ENCODE measurements at places on chromosomes 3 and 15. TPM values are rescaled to one million over a fixed set of nuclear protein-coding genes. Genes with fewer than 3 reads are reported as not detected.

The CHST13 gene
- total RNA-seq = 0.64 TPM

The RNU5B-1 gene
- total RNA-seq = 21.6 TPM

The CCR9 gene
- not detected for total RNA-seq

The THBS1 gene
- 377 TPM for total RNA-seq

The HCN4 gene
- total RNA-seq = 0.06 TPM

The CD200R1 gene
- total RNA-seq = 1.9 TPM

The DUOXA2 gene
- total RNA-seq = not detected

GRCh38 chr15:41337631-41338522 is 5.2 kb downstream of the NUSAP1 start:
- no peaks in the 10 kb centered on the region for H3K27me3 ChIP-seq
- no peaks in the 10 kb centered on the region for H3K36me3 ChIP-seq
- no peak for DNase-seq
- H3K4me1 ChIP-seq = peaks cover 10% of the 10 kb centered on the region
- H3K27ac ChIP-seq = no peak overlapping the region

GRCh38 chr3:10421996-10422395 is 83.4 kb downstream of the ATP2B2 start:
- H3K4me1 ChIP-seq = no peaks in the 10 kb centered on the region
- H3K4me3 ChIP-seq = no peak overlapping the region
- H3K36me3 ChIP-seq = no peaks in the 10 kb centered on the region
- no peak overlapping the region for H3K27ac ChIP-seq

DNA sequence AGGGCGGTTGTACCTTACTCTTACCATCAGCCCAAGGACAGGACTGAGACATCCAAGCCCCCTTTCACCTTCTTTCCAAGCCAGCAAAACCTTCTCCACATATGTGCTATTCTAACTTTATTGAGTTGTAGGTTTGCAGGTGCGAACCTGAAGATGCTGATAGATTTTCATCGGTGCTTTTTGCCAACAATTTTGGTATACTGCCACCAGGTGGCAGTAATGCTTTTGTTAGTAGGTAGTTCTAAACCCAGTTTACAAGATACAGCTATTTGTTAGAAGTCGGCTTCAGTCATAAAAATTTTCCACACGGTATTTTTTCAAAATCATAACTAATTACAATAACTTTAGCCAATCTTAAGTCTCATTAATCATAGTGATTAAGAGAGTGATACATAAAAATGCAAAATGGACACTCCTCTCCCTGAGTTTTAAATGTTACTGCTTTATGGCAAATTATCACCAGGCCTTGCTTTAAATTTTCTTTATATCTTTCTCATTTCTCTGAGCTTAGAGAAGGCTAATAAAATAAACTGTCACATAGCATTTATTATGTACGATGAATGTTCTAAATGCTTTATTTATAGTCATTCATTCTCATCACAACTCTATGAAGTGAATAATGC is 636 bp downstream of the TBC1D21 start:
- H3K4me1 ChIP-seq = no peaks in the 10 kb centered on the region
- DNase-seq = no peak
- H3K4me3 ChIP-seq = no peak overlapping the region

DNA sequence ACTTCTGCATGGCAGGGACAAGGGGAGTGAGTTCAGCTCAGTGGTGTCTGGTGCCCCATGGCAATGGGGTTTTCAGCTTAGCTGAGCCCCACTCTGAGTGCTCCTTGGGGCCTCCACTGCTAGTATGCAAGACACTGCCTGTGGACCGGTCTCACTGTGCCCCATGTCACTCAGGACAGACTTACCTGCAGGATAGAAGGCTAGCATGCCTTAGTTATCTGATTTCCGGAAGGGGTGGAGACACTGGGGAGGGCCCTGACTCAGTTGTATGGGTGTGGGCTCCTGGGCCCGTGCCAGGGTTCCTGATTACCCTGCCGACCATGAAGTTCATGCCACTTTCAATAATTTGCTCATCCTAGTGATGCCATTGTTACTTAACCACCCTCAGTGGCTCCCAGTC is 4.3 kb upstream of the SLC6A20 start:
- no peak for DNase-seq
- peaks cover 44% of the 10 kb centered on the region for H3K27me3 ChIP-seq
- H3K27ac ChIP-seq = no peak overlapping the region
- no peak overlapping the region for H3K4me3 ChIP-seq
- H3K4me1 ChIP-seq = peaks cover 6% of the 10 kb centered on the region

DNA sequence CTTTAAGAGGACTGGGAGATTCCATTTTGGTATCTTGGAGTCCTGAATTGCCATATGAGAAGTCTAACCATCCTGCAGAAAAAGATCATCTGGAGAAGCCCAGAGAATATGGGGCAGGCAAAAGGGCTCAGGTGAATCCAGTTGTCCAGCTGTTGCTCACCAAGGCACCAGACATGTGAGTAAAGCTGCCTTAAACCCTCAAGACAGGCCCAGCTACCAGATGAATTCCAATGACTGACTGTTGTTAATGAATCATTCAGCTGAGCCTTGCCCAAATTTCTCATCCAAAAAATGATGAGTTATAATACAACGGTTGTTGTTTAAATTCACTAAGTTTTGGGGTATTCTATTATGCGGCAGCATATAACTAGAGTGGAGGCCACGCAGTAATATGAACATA is 22.0 kb upstream of the NANOGP8 start:
- DNase-seq = no peak
- no peak overlapping the region for H3K27ac ChIP-seq
- no peaks in the 10 kb centered on the region for H3K36me3 ChIP-seq
- no peaks in the 10 kb centered on the region for H3K27me3 ChIP-seq

DNA sequence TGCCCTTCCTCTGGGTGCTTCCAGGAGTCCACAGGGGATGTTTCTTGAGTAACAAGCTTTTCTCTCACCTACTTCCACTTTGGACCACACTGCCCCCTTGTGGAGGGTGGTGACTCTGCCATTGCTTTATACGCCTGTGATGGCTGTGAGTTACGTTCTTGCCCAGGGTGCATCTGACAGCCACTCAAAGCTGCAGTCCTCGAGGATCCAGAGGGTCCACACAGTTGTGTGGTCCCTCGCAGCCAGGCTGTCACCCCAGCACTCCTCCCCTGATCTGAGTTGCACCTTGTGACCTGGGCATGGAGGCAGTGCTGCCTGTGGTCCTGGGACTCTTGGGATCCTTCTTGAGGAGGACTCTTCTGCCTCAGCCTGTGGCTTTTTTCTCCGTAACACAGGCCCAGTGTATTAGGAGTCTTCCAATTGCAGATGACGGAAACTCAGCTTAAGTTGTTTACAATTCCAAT is 23.4 kb downstream of the FOXL2 start:
- H3K4me3 ChIP-seq = no peak overlapping the region
- H3K27ac ChIP-seq = no peak overlapping the region
- no peaks in the 10 kb centered on the region for H3K4me1 ChIP-seq
- peak; percentile 84 for DNase-seq
- no peaks in the 10 kb centered on the region for H3K36me3 ChIP-seq
- peaks cover 13% of the 10 kb centered on the region for H3K27me3 ChIP-seq

DNA sequence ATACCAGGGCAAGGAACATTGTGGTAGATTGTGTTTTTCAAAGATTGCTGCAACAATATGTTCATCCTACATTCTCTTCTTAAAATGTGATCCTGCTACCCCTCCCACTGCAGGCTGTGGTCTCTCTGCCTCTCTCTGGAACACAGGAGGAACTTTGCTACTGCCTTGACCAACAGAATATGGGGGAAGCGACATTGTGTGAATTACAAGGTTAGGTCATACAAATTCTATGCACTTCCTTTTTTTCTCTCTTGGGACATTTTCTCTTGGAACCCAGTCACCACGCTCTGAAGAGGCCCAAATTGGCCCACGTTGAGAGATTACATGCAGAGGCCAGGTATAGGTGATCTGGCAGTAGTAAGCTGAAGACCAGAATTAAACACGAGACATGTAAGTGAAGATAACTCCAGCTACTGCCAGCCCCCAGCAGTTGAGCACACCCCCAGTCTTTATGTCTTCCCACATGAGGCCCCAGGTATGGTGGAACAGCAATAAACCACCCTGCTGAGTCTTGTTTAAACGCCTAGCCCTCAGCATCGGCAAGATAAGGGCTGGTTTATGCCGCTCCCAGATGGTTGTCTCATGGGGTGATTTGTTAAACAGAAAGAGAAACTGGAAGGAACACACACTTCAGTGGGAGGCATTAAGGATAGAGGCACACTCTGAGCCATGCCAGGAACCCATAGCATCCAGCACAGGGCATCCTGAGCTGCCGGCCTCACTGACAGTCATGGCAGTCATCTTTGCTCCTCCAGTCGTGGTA is 59.9 kb downstream of the FAM43A start:
- DNase-seq = no peak
- no peaks in the 10 kb centered on the region for H3K27me3 ChIP-seq
- H3K4me3 ChIP-seq = no peak overlapping the region
- no peaks in the 10 kb centered on the region for H3K4me1 ChIP-seq
- H3K27ac ChIP-seq = no peak overlapping the region

GRCh38 chr3:43503067-43503728 is 118.6 kb downstream of the ANO10 start:
- H3K4me3 ChIP-seq = no peak overlapping the region
- peaks cover 22% of the 10 kb centered on the region for H3K4me1 ChIP-seq
- no peaks in the 10 kb centered on the region for H3K27me3 ChIP-seq
- no peak overlapping the region for H3K27ac ChIP-seq

GRCh38 chr3:30670292-30670691 is 63.9 kb downstream of the TGFBR2 start:
- H3K27ac ChIP-seq = no peak overlapping the region
- no peaks in the 10 kb centered on the region for H3K27me3 ChIP-seq
- H3K4me1 ChIP-seq = peaks cover 55% of the 10 kb centered on the region
- H3K36me3 ChIP-seq = peaks cover 68% of the 10 kb centered on the region

DNA sequence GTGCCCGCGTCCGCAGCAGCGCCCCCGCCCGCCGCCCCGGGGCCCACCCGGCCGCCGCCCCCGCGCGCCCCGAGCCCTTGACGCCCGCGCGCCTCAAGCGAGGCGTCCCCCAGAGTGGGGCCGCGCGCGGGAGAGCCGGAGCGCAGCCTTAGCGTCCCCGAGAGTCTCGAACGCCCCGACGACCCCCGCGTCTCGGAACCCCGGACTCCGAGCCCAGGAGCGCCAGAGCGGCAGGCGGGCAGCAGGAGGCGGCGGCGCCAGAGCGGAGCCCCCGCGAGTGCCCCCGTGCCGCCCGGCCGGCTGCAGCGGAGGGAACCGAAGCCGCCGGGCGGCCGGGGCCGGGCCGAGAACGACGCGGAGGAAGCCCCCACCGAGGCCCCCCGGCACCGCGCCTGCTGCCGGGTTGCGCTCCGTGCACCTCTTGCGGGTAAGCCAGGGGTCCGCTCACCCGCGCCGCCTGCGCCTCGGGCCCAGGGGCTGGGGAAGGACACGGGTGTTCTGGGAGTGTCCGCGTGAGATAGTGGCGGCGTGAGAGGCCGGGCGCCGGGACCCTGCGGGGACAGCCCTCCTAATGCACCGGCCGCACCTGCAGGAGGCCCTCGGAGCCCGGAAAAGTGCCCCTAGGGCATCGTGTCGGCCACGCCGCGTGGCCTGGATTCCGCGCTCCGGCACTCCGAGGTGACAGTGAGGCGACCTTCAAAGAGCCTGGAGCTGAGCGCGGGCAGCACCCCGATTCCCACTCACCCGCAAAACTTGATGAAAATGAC is 52.0 kb upstream of the ULK4 start:
- no peaks in the 10 kb centered on the region for H3K36me3 ChIP-seq
- DNase-seq = peak; percentile 80
- peak overlapping the region; percentile 86 for H3K27ac ChIP-seq
- H3K27me3 ChIP-seq = no peaks in the 10 kb centered on the region
- peaks cover 31% of the 10 kb centered on the region for H3K4me1 ChIP-seq

GRCh38 chr3:9690451-9691450 is 12.9 kb upstream of the CPNE9 start:
- DNase-seq = no peak
- H3K4me1 ChIP-seq = no peaks in the 10 kb centered on the region
- H3K4me3 ChIP-seq = no peak overlapping the region
- H3K36me3 ChIP-seq = peaks cover 100% of the 10 kb centered on the region

DNA sequence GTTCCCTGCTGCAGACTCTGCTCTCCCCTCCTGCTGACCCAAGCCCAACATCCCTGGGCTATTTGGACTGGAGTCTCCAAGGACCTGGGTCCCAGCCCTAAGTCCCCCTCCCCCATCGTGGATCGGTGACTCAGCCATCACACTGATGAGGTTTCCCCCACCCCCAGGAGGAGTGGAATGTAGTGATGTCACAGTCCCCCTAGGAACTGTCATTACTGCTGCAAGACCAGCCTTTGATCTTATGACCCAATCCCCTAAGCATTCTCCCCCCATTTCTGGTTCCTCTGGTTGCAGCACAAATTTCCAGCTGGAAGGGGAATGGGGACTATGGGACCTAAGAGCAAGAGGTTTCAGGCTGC is 63.4 kb upstream of the CSPG4 start:
- DNase-seq = no peak
- H3K4me3 ChIP-seq = no peak overlapping the region
- H3K27me3 ChIP-seq = no peaks in the 10 kb centered on the region

GRCh38 chr3:154584041-154584440 is 154.1 kb upstream of the GPR149 start:
- H3K36me3 ChIP-seq = no peaks in the 10 kb centered on the region
- no peaks in the 10 kb centered on the region for H3K4me1 ChIP-seq
- H3K27ac ChIP-seq = no peak overlapping the region
- DNase-seq = no peak
- H3K27me3 ChIP-seq = no peaks in the 10 kb centered on the region

DNA sequence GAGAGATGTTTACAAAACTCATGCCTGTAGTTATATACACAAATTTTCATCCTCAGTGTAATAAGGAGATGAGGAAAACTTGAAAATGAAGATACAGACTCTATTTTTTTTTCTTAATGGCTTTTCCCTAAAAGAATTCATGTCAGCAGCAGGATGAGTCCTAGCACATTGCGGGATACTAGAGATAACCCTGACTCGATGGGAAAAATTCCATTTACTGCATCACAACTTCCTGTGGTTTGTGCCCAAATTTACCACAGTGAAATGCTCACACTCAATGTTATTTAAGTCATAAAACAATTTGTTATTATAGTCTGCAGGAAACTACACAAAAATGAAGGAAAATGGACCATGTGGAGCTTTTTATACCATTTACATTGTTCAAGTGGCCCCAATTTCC is 581.9 kb upstream of the ZNF717 start:
- DNase-seq = no peak
- H3K27ac ChIP-seq = no peak overlapping the region
- no peaks in the 10 kb centered on the region for H3K27me3 ChIP-seq
- no peaks in the 10 kb centered on the region for H3K4me1 ChIP-seq
- H3K4me3 ChIP-seq = no peak overlapping the region

- no peaks in the 10 kb centered on the region for H3K4me1 ChIP-seq
- no peak for DNase-seq
Measured at GRCh38 chr15:69697916-69698315, 245.3 kb downstream of the RPLP1 start.

All from upper lobe of right lung (tissue), 1 donor.